NCI-H345 (cell line): ENCODE measurements at places on chromosomes 4 and X.

- DNase-seq = no peak
These were observed 116.9 kb downstream of the RASL11B start for GRCh38 chr4:52979020-52979419.

DNA sequence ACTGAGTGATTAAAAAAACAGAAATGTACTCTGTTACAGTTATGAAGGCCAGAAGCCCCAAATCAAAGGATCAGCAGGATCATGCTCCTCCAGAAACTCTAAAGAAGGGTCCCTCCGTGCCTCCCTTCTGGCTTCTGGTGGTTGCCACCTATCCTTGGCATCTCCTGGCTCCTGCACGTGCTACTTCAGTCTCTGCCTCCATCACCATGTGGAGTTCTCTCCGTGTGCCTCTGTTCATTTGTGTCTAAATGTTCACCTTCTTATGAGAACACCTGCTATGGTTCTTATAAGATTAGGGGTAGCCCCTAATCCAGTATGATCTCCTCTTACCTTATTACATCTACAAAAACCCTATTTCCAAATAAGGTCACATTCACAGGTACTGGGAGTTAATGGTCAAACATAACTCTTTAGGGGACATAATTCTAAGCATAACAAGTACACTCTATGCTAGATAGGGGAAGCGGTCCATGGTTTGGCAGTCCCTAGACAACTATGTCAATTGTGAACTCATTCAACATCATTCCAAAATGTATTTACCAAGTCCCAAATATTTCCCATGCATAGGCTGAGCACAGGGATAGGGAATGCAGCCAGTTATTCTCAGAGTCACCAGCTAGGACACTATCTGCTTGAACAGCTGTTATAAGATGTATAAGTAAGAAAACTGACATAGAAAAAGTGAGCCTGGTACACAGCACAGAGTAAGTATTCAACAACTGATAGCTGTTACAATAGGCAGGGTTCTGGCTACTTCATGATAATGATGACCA lies 295.5 kb upstream of the BOD1L1 start:
- no peak for DNase-seq

DNA sequence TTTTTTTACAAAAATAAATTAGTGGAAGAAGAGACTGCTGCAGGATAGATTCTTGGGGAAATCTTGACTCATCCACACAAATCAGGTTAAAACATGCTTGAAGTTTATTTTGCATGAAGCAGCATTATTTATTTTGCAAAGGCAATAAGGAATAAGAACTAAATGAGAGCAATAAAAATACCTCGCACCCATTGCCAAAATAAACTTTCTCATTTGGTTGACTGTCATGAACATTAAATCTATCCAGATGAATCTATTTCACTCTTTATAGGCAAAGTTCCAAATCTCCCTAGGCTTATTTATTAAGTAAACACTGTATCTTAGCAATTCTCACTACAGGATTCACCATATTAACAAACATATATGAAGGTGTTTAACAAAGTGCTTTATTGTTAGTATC lies 58.9 kb downstream of the HOPX start:
- peak; percentile 46 for DNase-seq

DNA sequence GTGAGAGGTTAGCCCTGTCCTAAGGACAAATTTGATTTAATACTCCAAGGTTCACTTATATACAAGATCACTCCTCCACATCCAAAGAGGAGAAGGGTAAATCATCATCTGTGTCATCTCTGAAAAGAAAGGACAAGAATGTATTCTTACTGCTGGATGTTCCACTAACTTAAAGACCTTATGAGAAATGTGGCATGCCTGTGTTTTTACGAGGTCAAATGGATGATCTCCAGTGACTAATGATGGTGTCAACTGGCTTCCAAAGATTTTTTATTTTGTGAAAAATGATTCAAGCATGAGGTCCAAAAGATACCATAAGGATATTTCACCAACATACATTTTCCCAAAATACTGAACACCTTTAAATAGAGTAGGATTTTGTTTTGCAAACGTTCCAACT lies 143.4 kb downstream of the PTCHD1 start:
- no peak for DNase-seq

DNA sequence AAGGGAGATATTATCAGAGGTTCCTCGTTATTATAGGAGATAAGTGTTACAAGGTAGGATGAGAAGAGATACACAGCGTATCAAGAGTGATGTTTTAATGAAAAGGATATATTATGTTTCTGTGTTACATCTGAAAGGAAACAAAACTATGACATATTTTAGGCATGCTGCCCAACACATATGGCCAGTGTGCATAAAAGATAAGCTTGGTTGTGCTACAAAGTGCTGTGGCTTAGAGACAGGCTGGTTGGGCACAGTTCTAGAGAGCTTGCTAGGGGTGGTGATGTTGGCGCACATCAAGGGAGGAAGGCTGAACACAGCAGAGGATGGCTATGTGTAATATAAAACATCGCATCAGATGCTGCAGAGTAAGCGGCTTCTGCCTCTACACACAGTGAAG lies 42.4 kb downstream of the TRAM1L1 start:
- DNase-seq = no peak

DNA sequence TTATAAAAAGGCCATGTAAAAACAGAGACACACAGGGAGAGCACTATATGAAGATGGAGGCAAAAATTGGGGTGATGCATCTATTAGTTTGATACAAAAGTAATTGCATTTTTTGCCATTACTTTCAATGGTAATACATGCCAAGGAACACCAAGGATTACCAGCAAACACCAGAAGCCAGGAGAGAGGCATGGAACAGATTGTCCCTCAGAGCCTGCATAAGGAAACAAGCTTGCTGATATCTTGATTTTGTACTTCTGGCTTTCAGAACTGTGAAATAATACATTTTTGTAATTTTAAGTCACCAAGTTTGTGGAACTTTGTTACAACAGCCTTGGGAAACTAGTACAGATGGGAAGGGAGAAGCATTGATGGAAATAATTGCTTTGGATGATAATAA lies 45.6 kb upstream of the BOD1L1 start:
- DNase-seq = no peak

GRCh38 chrX:49082271-49082871 lies 2.7 kb upstream of the WDR45 start:
- no peak for DNase-seq
